Activated CD4-positive, alpha-beta T cell treated with anti-CD3 and anti-CD28 coated beads, Interleukin-2, Interleukin-4, amounts not matched to agents 100 ng/mL and 50 ng/mL, durations not matched to agents 16 hours and 8 hours (primary cell): ENCODE measurements at places on chromosomes 11 and 22.

GRCh38 chr22:37486224-37486845 lies at the start of gene MFNG:
TSS of gene MFNG (minus strand) at chr22:37486384. CDS start at chr22:37486177, 207 bp downstream.
- peak; percentile 85 for DNase-seq

GRCh38 chr11:8790968-8791367 lies 108.4 kb downstream of the RPL27A start:
- DNase-seq: no peak

DNA sequence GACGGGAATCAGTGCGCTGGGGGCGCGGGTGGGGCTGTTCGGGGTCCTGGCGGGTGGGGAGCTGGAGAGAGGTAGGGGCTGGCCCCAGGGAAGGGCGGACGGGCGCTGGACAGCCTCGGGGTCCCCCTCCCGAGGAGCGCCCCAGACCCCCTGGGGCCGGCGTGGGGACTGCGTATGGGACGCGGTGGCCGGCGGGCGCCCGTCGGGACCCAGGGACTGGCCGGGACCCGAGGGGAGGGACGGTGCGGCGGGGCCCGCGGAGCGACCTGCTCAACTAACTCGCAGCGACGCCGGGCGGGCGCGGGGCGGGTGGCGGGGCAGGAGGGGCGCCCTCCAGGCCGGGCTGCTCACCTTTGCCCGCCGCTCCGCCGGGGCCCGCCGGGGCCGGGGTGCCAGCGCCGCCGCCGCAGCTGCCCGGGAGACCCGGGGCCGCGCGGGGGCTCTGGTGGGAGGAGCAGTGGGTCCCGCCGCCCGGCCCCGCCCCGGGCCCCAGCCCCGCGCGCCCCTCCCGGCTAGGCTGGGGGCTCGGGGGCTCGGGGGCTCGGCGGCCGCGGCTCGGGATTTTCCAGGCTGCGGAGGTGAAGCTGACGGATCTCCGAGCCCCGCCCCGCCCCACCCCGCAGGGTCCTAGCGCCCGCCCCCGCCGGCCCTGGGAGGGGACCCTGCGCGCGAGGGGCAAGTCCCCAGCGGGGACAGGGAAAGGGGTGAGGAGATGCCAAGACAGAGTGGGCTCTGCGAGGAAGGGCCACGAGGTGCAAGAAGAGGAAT lies 12.3 kb downstream of the STARD10 start:
- DNase-seq: peak; percentile 15

DNA sequence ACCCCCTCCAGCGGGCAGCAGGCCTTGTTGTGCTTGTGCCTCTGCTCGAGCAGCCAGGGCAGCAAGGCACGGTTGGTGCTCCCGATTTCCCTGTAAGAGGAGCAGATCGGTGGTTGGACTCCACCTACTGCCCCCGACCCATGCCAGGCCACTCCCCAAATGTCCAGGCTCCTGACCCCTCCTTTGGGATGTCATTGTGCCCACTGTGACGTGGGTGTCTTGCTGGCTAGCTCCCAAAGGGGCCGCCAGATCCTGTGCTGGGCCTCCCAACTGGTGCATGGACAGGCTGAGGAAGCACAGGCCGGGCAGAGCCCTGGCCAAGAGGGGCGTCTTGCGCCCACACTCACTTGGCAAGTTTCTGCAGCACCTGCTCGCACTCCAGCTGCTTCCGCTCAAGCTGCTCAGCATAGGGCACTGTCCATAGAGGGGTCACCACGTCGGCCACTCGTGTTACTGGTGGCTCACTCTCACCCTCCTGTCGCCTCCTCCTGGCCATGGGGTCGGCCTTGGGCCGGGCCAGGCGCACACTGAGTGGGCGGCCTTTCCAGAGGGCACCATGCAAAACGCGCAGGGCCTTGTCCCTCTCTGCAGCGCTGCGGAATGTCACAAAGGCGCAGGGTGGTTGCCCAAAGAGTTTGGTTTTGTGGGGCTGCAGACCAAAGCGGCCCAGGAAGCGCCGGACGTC lies at the start of gene RANBP1:
Gene RANBP1 (plus strand): TSS at position 414 of the 685 bp plus-strand sequence. CDS start 81 bp downstream, at position 495.
- no peak for DNase-seq

DNA sequence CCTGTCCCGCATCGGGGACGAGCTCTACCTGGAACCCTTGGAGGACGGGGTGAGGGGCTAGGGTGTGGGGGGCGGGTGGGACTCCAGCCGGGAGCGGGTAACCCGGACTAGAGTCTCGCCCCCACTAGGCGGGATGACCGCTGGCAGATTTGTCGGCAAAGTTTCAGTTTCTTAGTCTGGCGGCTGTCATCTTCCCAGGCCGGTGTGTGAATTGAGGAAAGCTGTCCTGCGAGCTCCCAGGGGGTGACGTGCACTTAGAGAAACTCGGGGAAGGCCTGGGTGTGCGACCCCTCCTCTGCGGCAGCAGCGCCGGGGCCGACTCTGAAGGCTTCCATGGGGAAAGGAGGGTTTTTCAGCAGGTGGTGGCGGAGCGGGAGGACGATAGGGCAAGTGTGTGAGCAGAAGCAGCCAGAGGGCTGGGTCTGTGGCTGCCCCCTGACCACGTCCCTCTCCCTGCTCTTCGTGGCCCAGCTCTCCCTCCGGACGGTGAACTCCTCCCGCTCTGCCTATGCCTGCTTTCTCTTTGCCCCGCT lies 463 bp downstream of the RAD9A start:
- DNase-seq: no peak

- DNase-seq: no peak
Observed at GRCh38 chr11:124483422-124483821, 37.9 kb upstream of the OR8B8 start.
